ENCODE measurements at places on chromosomes 2 and 18. TPM values are rescaled to one million over a fixed set of nuclear protein-coding genes. Genes with fewer than 3 reads are reported as not detected.

- no peak for DNase-seq
Observed at GRCh38 chr2:168744844-168745243, 57.6 kb upstream of the NOSTRIN start.

DNA sequence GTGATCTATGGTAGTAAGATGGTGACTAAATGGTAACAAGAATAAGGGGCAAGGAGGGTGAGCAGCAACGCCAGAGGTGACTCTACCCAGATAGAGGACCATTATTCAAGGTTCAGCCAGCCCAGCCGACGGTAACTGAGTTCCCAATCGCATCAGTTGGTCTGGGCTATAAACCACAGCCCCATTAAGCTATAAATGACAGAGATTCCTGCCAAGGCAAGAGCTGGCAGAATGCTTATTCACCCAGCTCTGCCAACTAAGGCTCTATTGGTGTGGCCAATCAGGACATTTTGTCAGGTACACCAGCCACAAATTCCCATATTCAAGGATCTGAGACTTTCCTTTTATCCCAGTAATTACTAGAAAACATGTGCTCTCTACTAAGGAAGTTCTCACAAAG lies 3.6 kb downstream of the CHN1 start:
- no peak for DNase-seq

DNA sequence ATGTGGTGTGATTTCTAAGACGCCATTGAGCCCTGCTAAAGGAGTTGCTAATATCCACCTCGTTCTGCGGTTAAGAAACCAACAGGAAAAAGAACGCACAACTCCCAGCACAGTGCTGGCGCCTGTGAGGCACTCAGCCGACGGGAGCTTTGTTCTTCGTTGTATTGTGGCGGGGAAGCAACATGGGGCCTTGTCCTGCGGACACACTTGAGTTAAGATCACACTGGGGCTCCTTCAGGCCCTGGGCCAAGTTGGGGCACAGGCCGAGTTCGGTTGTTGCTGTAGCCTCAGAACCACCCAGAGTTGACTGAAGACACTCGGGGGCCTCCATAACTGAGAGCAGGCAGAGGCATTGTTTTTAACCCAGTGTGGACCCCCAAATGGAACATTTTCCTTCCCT lies 30.6 kb upstream of the CD8A start:
- no peak for DNase-seq

DNA sequence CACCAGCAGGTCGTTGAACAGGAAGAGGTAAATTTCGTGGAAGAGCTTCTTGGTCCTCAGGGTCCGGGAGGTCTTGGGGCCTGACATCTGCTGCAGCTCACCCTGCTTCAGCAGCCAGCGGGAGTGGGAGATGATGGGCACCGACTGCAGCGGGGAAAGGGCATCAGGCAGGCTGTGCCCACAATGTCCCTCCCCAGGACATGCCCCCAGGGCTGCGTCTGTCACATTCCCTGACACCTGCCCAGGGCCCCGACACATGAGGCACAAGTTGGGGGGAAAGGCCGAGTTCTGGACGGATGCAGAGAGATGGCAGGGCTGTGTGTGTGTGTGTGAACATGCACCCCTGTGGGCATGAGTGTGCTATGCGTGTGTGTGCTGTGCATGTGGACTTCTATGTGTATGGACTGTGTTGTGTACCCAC lies 13.9 kb downstream of the SNORC start:
- no peak for DNase-seq

DNA sequence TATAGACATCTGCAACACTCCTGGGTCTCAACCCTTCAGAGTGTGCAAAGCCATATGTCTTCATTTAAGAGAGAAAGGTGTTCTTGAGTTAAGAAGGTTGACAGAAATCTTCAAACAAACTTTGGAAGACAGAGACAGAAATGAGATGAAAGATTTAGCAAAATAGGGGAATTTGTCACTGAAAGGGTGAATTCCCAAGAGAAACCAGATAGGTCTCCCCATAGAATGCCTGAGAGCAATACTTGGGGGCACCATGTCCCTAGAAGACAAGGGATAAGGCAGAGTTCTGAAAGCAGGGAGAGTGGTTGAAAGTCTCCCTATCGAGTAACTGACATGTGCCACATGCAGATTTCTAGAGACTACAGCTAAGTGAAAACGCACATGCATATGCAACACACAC lies 50.0 kb downstream of the AP1S3 start:
- DNase-seq, result no peak

MTA3 gene
- total RNA-seq, result 30.8 TPM

DNA sequence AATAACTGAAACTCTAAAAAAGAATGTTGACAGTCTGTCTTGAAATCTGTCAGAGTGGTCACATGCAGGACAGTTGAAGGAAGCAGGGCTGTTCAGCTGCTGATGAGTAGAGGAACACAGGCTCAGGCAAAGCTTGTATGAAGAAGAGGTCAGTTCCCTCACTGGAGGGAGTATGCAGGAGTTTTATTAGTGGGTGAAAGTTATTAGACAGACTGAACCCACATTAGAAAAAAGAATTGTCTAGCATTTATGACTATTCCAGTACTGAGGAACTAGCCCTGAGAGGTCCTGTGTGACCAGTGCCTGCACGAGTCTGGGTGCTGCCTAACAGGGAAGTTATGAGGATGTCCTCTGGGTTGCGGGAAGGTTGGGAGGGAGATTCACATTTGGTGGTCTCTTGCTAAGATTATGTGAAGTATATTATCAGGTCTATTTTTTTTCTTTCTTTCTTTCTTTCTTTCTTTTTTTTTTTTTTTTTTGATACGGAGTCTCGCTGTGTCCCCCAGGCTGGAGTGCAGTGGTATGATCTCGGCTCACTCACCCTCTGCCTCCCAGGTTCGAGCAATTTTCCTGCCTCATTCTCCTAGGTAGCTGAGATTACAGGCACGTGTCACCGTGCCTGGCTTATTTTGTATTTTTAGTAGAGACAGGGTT lies 9.6 kb downstream of the TET3 start:
- no peak for DNase-seq

DNA sequence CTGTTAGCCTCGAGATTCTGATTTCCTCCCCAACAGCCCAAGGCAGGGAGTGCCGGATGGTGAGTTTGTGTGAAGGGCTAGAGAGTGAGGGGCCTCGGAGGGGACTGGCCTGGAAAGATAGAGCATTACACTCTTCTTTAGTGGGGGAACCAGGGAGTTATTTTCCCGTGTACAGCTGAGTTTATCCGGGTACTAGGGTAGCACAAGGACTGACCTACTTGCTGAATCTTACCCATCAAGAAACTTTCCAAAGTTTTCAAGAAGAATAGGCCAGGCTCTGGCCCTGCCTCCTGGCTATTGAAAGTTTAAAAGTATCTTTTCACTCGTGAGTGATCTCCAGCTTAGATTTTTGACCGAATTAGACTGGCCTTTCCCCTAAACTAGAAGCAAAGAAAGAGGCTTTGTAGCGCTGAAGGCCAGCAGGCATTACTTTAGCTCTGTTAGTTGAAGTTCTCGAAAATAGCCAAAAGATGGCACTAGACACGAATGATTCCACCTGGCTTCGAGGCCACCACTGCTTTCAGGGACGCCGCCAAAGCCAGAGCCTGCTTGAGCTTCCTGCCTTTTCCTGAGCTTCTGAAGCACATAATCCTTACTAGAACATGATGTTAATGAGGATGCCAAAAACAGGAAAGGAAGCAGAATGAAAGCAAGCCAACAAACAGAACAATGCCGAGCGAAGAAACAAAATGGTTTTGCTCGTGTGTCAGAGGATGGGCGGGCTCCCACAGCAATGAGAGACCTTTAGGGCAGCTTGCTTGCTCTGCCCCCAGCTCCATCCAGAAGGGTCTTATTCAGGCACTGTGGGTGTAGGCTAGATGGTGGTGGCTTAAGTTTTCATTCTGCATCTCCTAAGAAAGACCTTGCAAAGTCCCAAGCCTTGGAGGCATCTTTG lies 55.8 kb downstream of the TSN start:
- no peak for DNase-seq

DNA sequence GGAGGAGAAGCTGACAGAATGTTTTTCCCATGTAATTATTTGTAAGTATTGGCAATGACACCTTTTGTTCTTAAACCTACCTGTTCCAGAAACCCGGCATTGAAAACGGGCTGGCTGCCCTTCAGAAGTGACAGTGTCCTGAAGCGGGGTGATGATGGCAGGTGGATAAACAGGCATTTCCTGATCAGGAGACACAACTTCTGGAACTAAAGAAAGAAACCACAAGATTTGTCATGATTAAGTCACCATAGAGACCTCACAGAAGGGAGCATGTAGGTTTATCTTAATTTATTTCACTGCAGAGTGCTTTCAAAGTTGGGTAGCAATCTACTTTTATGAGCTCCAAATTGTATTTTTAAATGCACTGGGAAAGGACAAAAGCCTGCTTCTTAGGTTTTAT lies 43.1 kb downstream of the TTN start:
- DNase-seq, result no peak

GRCh38 chr2:134648586-134648985 lies 70.2 kb downstream of the TMEM163 start:
- DNase-seq, result no peak

Data from thoracic aorta (tissue), 2 donors.